ENCODE measurements at places on chromosomes 1 and 21.

DNA sequence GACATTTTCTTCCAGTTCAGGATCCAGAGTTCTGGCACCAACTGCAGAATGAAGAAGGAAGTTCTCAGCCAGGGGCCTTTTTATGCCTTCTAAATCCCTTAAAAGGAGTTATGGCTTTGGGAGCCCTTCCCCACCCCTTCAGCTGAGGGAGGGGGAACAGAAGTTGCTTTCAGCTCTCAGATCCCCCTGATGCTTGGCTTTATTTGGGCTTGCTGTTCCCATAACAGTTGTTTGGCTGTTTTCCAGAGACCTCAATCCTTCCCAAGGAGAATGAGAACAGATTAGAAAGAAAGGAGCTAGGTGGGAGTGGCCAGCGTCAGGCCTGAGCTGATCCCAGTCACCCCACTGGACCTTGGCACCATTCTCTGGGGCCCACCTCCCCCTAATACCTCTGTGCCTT lies at the start of gene RPE65:
Gene RPE65, minus strand, starts transcription at position 54 of the 400 bp plus-strand sequence. Its CDS starts 49 bp downstream, at position 5.
- DNase-seq = no peak

- peak; percentile 45 for DNase-seq
Observed at GRCh38 chr1:44714944-44715571, 15.9 kb downstream of the RNU5D-1 start.

GRCh38 chr1:221776495-221777301 lies 34.8 kb upstream of the DUSP10 start:
- no peak for DNase-seq

DNA sequence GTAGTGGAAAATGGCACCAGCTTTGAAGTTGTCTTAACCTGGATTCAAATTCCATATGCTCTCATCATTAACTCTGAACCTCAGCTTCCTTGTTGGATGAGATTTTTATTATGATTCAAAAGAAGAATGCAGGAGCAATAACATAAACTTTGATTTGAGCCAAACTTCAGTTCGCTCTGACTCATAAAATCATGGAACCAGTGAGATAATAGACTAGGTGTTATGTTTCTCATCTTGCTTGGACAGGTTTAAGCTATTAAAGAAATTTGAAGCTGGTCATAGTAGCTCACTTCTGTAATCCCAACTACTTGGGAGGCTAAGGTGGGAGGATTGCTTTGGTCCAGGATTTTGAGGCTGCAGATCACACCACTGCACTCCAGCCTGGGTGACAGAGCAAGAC lies 172.8 kb downstream of the CLEC20A start:
- no peak for DNase-seq

- DNase-seq = no peak
Observed at GRCh38 chr1:112012823-112013222, 23.4 kb upstream of the KCND3 start.

GRCh38 chr1:3158347-3158746 lies 89.3 kb downstream of the PRDM16 start:
- DNase-seq = no peak

DNA sequence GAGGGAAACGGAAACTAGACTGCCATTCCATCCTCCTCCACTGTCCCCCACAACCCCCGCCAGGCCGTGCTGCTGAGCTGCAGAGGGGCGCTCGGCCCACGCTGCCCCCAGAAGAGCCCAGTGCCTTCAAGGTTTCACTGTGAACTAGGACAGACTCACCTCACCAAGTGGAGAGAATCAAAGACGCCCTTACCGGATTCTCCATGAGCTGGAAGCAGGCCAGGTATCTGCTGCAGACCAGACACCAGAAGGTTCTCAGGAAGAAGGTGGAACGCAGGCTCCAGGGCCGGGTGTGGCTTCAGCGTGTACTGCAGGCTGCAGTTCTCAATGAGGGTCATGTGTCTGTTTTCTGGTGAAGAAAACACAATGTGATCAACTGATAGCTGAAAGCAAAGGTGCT lies 30.6 kb downstream of the NPHP4 start:
- no peak for DNase-seq

- DNase-seq = no peak
Observed at GRCh38 chr1:208254862-208255261, 10.7 kb upstream of the PLXNA2 start.

DNA sequence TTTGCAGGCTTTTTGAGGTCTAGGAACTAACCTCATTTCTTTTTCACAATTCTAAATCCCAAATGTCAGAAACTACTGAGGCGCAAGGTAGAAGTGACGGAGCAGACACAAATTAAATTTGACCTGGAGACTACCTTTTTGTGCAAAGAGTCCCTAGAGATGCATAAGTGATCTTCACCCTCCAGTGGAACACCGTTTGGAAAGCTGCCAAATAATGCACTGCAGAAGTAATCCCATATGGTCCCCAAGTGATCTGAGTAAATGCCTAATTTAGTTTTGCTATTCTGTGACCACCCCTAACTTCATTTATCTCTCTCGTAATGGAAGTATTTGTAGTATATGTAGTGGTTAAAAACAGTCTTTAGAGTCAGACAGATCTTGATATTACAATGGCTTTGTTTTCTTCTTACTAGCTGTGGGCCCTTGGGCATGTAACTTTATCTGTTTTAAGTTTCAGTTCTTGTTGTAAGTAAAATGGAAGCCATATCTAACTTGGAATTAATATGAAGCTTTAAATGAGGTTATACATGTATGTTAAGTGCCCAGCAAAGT lies 70.4 kb upstream of the IPO9 start:
- no peak for DNase-seq

DNA sequence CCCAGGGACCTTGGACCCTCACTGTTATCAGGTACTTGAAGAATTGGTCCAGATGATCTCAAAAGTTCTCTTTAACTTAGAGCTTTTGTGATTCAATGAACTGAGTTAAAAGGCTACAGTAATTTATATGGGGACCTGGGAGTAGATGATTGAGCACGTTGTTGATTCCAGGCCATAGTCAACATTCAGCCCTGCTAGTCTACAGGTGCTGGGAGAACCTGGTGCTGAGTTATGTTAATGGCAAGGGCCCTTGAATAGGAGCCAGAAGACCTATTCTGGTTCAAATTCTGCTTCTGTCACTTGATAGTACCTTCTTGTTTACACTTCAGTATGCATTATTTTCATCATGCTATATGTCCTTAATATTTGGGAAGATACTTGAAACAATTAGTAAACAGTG lies 11.2 kb downstream of the DYRK3 start:
- no peak for DNase-seq

DNA sequence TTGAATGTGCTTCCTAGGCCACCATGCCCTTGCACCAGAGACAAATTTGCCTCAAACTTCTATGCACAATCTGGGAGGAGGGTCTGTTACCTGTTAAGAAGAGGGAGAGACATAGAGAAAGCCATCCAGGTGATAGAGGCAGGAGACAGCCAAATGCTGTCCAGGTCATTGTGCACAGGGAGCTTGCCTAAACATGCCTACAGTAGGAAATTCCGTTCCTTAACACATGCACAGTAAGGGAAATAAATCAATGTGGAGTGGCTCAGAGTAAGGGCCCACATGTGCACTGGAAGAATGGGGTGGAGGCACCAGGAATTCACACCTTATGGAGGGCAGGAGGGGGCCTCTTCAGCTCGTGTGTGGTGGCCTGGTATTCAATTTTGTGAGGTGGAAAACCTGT lies 19.5 kb upstream of the CREG1 start:
- no peak for DNase-seq

DNA sequence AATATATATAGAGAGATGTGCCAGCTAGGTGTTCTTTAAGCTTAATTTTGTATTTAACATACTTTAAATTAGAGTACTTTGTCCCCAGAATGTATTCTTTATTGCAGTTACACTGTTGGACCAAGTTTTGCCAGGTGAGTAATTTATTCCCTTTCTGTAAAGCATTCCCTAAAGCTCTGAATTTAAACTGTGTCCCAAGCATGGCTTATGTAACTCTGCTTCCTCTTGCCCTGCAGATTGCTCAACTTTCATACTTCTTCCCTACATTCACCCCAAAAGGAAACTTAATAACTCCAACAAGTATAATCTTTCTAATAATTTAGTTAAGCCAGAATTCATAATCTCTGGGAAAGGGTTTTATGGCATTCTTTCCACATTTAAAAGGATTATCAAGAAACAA lies 5.6 kb downstream of the LYPLAL1 start:
- no peak for DNase-seq

DNA sequence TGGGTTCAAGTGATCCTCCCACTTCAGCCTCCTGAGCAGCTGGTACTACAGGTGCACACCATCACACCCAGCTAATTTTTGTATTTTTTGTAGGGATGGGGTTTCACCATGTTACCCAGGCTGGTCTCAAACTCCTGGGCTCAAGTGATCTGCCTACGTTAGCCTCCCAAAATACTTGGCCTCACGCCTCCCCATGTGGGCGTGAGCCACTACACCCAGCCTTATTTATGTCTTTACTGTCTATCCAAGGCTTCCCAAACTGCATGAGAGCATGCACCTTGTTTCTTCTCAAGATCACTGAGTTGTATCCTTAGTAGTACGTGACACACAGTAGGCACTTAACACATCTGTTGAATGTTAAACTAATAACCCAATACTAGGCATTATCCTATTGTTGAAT lies 14.2 kb downstream of the WASF2 start:
- no peak for DNase-seq

DNA sequence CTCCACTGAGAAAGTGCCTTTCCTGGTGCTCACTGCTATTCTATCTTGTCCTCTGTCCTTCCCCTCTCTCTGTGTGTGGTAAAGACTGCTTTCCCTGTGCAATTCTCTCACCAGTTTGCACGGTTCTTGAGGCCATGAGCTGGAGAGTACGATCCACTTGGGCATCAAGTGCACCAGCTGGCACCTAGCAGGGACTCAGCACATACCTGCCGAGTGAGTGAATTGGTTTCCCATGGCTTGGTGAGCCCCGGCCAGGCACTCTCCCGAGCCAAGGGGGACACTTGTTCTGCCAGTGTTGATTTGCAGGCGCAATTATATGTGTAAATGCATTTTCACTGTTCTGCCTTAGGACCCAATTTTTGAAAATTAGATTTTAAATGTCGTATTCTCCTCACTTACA lies 313.5 kb downstream of the DISC1 start:
- DNase-seq = no peak

DNA sequence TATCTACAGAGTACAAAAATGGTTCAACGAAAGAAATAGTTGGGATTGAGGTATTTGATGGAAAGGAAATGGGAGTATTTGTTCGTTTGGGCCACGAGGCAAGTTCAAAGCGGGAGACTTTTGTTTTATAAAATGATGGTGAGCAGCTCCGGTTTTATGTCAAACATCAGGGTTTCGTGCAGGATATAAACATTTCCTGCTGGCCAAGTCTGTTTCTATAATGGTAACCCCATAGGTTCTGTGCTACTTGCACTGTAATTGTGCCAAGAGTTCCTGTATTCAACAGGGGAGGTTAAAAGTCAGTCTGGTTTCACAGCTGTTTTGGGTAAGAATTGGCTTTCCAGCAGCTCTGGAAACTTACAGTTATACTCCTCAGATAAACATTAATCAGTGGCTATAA lies 290.3 kb upstream of the NRIP1 start:
- DNase-seq = no peak

- no peak for DNase-seq
Observed at GRCh38 chr1:154756793-154757548, 113.1 kb downstream of the KCNN3 start.

- no peak for DNase-seq
Observed at GRCh38 chr1:48480504-48480903, 8.5 kb upstream of the SPATA6 start.

DNA sequence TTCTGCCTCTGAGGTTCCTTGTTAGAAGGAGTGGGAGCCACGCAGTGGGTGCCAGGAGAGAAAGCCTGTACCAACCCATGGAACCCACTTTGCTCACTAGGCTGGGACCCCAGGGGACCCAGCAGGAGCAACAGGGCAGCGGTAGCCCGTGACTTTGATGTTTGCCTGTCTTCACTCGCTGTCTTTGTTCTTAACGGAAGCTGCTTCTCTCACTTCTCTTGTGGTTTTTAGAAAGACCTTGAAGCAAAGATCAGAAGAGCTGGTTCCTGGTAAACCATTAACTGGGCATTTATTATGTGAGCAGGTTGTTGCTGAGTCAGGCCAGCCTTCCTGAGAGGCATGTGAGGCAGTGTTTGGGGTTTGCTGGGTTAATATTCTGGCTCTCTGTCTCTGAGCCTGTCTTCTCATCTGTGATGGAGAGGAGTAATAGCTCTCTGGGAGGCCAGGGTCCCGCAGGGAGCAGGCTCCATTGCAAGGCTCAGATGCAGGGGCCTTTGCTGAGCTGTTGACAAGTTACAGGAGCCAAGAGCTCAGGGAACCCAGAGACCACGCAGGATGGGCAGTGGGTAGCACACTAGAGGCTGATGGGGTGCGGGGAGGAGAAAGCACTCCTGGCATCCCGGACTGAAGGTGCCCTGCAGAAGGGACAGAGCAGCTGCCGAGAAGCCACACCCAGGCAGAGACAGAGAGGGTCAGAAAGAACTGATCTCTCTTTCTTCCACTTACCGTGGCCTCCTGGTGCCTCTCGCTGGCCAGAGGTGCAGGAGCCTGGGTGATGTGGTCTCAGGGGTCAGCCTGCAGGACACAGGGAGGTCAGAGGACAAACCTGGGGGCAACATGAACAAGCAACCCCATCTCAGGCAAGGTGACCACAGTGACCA lies 367.5 kb upstream of the C1orf174 start:
- no peak for DNase-seq

GRCh38 chr1:157773493-157774350 lies 3.2 kb downstream of the FCRL2 start:
- DNase-seq = no peak

GRCh38 chr1:158311066-158311465 lies 20.3 kb downstream of the CD1B start:
- no peak for DNase-seq

DNA sequence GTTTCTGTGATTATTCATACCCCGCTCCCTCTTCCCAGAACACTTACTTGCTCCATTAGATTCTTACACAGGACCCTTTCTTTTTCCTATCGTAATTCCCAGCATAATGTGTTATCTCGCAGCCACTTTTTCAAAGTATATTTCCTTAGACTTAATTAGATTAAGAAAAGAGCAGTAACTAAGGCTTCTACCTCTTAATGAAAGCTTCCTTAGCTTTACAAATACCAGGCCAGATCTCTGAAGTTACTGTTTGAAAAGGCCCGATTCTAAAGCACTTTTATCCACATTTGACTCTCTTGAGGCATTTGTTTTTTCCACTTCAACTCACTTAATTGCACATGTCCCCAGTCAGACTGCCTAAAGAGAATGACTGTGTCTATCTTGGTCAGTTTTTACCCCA lies 1264.3 kb upstream of the ADGRL2 start:
- no peak for DNase-seq

- no peak for DNase-seq
Observed at GRCh38 chr1:241802863-241803262, 45.1 kb upstream of the EXO1 start.

- peak; percentile 47 for DNase-seq
Observed at GRCh38 chr1:206912445-206913095, 9.2 kb downstream of the FCMR start.

- no peak for DNase-seq
Observed at GRCh38 chr21:43868461-43868860, 3.4 kb downstream of the AGPAT3 start.

GRCh38 chr21:34179204-34179935 lies 106.0 kb downstream of the MRPS6 start:
- no peak for DNase-seq

Measured in activated gamma-delta T cell treated with anti-CD3 and anti-CD28 coated beads, Interleukin-2, amount 50 U/mL, for 16 hours (primary cell).